ENCODE measurements at places on chromosomes 3 and 15.

DNA sequence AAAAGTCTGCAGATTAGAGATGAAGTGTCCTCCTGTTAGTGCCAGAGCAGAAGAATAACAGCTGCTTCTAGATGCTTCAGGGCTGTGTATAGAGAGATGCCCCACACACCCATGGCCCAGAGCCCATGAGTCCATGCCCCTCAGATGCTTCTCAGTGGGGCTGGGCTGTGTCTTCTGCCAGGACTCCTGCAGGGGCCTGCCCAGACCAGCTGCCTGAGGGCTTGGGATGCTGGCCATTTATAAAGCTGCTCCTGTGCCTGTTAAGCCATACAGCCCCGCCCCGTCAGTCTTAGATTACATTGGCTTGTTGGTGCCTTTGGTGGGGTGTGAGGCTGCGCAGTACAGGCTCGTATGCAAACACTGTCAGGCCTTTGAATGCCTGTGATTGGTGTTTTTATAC, 318.0 kb upstream of the CTDSPL start:
- no peak for DNase-seq

GRCh38 chr15:57726411-57726810, 19.9 kb downstream of the POLR2M start:
- DNase-seq = peak; percentile 24

DNA sequence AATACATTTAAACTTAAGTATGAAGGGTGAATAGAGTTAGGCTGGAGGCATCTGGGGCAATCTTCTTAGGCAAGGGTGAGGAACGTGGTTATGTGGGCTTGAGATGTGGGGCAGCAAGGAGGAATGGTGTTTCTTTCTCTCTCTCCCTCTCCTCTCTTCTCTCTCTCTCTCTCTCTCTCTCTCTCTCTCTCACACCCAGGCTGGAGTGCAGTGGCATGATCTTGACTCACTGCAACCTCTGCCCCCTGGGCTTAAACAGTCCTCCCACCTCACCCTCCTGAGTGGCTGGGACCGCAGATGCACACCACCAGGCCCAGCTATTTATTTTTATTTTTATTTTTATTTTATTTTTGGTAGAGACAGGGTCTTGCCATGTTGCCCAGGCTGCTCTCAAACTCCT, 4.0 kb upstream of the MGA start:
- DNase-seq = peak; percentile 59

DNA sequence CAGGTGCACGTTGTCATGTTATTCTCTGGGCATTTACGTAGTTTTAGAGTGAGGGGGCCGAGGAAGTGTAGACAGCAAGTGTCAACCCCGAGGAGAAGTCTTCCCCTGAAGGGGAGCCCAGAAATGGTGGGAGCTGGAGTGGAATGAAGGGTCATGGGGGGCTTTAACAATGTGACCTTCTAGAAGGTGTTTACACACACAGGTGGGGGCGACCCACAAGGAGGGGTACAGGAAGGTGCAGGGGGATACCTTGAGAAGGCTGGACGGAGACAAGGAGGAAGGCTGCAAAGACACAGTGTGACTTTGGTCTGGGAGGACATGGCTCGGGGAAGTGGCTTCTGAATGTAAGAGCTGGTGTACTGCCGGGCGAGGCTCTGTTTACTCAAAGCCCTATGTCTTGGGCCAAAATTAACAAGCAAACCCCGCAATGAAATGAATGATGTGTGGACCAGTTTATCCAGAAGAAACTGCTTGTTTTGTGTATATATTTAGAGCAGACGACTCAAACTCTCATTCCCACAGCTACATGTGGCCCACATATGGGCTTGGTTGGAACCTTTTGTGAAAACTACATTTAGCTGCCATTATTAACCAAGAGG, 18.7 kb downstream of the TRPM1 start:
- DNase-seq = peak; percentile 10

DNA sequence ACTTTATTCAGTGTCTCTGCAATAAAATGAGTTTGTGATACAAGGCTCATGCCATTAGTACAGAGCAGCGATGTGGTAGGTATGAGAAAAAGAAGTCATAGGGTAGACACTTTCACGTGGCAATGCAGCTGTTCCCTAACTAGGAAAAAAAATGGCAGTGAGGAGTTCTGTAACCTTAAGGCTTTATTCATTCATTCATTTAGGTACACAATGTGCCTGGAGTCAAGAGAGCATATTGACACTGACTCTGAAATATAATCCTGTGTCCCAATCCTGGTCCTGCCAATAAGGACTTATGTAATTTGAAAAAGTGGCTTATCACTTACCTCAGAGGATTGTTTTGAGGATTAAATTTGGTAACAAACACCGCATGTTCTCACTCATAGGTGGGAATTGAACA, 173.0 kb upstream of the AZI2 start:
- no peak for DNase-seq

DNA sequence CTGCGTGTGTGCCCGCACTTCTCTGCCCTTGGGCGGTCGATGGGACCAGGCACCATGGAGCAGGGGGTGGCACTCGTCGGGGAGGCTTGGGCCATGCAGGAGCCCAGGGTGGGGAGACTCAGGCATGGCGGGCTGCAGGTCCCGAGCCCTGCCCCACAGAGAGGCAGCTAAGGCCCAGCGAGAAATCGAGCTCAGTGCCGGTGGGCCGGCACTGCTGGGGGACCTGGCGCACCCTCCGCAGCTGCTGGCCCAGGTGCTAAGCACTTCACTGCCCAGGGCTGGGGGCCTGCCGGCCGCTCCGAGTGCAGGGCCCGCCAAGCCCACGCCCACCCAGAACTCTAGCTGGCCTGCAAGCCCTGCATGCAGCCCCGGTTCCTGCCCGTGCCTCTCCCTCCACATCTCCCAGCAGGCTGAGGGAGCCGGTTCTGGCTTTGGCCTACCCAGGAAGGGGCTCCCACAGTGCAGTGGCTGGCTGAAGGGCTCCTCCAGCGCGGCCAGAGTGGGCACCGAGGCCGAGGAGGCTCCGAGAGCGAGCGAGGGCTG, 553 bp upstream of the RTP4 start:
- DNase-seq = no peak

GRCh38 chr3:52106951-52107611, 47.1 kb downstream of the POC1A start:
- DNase-seq = no peak

GRCh38 chr3:67617518-67617917, 36.9 kb downstream of the SUCLG2 start:
- no peak for DNase-seq

GRCh38 chr15:42331235-42331634, 28.1 kb upstream of the CAPN3 start:
- no peak for DNase-seq

- no peak for DNase-seq
These were observed 24.9 kb upstream of the TPRG1 start for GRCh38 chr3:189146848-189147247.

GRCh38 chr3:60952055-60952454, 299.2 kb downstream of the FHIT start:
- no peak for DNase-seq

GRCh38 chr3:51955175-51955892, at the start of gene GPR62:
Gene GPR62, plus strand, starts transcription at chr3:51955381. Its CDS starts 272 bp downstream, at chr3:51955653.
- no peak for DNase-seq

GRCh38 chr15:84840741-84841429, 23.7 kb downstream of the ALPK3 start:
- peak; percentile 71 for DNase-seq

- DNase-seq = no peak
These were observed 21.9 kb downstream of the CDV3 start for GRCh38 chr3:133595341-133595740.

- DNase-seq = peak; percentile 75
These were observed 309.6 kb downstream of the TUSC7 start for GRCh38 chr3:117019082-117019713.

- no peak for DNase-seq
These were observed 92.1 kb upstream of the TSPAN3 start for GRCh38 chr15:77162872-77163633.

GRCh38 chr3:24043168-24043567, 98.1 kb downstream of the NR1D2 start:
- no peak for DNase-seq

GRCh38 chr3:53286727-53287126, 30.9 kb upstream of the TKT start:
- DNase-seq = no peak

DNA sequence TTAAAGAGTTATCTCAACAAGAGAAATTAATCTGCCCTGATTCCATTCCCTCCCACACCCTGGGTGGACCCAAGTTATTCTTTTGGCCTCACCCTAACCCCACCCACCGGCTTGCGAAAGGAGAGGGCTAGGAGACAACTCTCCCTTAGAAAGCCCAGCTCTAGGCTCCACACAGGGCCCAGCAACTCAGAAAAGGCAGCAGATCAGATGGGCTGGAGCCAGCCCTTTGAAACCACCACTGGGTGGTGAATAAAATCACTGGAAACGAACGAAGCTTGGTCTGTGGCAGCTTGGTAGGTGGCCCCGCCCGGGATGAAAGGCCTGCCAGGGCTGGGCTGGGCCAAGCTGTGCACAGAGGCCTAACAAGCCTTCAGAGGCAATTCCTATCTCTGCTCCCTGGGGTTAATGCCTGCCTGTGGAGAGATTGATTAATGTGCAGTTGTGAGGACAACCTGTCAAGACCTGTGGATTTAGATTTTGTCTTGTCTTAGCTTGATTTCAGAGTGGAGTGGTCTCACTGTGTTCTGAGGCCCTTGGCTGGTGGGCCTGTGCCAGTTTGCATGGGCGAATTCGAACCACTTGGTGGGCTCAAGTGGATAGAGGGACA, 38.8 kb downstream of the BHLHE40 start:
- peak; percentile 72 for DNase-seq

- peak; percentile 87 for DNase-seq
These were observed 11.4 kb upstream of the STAB1 start for GRCh38 chr3:52483577-52484381.

- DNase-seq = no peak
These were observed 112.4 kb upstream of the TLE3 start for GRCh38 chr15:70210076-70210475.

DNA sequence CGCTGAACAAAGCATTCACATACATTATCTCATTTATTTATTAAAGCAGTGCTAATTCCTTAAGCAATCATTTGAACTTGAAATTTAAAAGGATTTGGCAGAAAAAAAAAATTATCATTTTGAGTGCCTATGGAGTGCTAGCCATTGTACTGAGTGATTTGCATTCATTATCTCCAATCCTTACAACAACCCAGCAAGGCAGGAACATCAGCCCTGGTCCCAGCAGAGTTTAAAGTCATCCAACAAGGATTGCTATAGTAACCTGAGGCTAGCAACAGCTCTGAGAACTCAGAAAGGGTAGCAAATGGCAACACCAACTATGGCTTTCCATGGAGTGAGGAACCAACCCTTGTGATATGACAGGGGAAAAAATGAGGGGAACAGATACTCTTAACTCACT, 237.6 kb upstream of the SETMAR start:
- no peak for DNase-seq

DNA sequence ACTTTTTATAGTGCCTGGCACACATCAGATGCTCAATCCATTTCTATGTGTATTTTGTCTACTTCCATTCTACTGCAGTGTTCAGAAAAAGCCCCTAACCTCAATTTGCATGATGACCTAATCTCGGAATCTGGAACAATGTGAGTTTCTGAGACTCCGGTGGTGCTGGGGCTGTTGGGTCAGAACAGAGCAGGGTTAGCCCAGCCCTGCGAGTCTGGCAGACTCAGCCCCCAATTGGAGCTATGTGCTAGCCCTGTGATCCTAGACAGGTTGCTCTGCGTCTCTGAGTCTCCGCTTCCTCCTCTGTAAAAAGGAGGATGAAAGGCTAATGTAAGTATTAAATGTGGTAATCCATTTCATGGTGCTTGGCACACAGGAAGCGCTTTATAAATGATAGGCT, 95.0 kb upstream of the ICE2 start:
- no peak for DNase-seq

DNA sequence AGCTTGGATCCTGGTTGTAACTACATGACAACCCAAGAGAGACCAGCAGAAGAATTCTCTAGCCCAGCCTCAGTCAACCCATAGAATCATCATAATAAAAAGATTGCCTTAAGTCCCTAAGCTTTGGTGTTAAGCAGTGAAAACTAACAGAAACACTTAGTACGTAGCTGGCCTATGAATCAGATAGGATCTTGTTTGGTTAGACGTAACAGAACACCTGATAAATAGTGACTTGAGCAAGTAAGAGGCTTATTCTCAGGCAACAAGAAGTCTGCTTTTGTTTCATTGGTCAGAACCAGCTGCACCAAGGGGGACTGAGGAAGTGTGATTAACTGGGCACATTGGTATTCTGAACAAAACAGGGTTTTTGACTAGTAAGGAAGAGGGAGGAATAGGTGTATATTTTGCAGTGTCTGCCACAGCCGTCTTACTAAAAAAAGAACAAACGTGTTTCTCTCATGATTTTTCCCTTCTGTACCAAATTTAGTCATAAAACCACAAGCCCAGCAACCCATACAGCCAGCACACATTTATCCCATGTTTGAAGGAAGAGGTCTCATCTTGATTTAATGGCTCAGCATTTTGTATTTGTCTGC, 53.3 kb upstream of the GLCE start:
- peak; percentile 22 for DNase-seq

DNA sequence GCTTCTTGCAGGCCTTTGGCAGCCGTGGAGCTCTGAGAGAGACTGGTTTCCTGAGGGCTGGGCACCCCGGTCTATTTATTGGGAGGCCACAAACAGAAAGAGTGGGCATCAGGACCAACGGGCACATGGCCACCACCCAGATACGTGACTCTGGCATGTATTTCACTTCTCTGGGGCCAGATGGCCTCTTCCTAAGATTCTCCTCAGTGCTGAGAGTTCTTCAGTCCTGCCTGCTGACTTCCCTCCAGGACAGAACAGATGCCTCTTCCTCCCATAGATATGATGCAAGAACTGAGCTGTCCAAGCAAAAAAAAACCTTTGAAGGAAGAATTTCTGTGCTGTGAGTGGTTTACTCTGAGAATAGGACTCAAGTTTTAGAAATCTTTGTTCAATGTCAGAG, 107.7 kb downstream of the IGF2BP2 start:
- DNase-seq = peak; percentile 93

DNA sequence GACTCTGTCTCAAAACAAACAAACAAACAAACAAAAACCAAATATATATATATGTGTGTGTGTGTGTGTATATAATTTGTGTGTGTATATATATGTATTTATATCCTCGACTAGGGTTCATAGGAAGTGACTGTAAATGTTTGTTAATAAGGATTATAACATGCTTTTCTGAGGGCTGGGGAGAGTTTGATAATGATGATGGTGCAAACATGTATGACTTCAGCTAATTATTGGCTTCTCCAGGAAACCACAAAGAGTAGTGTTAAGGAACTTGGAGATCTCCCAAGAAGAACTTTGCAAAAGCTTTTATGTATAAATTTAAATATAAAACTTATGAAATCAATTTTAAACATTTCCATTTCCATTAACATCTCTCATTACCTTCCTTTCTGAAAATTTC, 3.9 kb upstream of the OPA1 start:
- DNase-seq = no peak

DNA sequence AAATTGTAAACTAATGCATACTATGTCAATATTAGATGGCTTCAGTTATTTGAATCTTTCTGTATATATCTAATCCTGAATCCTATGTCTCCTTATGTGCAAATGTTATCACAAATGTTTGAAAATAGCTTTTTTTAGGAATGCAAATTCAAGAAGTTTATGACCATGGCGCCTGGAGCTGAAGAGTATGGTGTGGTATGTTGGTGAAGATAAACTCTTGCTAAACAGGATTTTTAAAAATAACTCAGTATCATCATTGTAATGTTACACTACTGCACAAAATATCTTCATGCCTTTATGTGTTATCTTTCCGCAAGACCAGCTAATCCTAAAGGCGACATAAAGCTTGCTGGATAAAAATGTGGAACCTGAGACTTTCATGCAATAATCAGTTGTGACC, 382.6 kb downstream of the ROBO1 start:
- no peak for DNase-seq

GRCh38 chr3:131303848-131304247, 77.7 kb upstream of the NUDT16 start:
- DNase-seq = no peak

All from fibroblast of villous mesenchyme (primary cell).